HCEC 1CT (cell line): ENCODE measurements at places on chromosomes 1 and 21.
A peak's percentile ranks its signal among the peaks of the same experiment; 100 is the strongest.

DNA sequence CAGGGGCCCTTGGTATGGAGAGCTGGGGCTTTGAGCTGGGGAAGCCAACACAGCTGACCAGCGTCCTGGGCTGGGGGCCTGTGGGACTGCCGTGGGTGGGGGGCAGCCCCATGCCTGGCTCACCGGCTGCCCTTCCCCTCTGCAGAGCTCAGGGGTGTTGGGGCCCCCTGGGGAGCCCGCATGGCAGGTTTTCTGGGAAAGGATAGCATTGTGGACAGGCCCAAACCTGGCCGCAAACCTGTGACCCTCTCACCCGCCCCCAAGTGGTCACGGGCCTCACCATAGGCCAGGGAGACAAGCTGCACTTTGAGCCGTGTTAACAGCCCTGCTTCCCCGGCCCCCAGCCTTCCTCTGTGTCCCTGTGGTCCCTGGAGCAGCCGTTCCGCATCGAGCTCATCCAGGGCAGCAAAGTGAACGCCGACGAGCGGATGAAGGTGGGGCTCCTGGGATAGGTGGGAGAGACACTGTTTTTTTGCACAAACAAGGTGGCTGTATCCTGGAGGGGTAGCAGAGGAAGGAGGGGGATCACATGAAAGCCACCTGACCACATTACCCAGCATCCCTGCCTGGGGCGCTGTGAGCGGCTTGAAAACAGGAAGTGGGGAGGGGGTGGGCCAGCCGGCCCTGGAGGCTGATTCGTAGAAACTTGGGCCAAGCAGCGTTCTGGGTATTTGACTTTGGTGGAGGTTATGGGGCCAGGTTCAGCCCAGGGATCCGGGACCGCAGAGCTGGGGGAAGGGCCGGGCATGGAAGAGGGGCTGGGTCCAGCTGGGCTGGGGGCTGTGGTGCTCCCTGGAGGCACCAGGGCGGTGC, 65.9 kb downstream of the PIK3CD start:
- DNase-seq = no peak

DNA sequence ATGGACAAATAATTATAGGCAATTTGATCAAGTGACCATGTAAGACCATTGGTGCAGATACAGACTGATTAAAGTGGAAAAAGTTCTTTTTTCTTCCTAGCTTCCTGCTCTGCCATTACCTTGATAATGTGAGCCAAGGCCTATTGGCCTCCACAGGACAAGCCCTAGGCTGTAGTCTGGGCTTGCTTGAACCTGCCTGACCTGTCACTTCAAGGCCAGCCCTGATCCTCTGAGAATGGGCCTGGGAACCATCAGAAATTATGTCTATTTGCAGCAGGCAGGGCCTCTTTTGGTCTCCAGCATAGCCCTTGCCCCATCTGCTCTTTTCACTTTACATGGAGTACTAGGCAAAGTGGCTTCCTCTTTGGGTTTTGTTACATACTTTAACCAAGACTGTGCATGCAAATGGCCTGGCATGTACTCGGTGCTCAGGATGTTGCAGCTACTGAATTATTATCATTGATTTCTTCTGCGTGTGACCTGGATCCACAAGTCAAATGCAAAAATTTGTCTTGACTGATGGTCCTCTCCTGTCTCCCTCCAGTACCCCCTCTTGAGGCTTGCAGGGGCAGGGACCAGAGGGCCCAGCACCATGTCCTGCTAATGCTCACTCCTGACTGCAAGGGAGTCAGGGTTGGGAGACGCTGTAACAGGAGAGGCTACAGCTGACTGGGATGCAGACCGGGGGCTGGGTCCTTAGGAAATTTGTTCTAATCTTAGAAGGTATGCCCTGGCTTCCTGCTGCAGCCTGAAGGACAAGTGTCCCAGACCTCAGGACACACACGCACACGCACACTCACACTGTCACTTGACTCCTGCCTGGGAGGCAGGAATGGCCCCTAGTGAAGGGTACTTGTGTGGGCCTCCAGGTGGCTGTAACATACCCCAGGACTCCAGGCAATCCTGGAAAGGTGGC, 39.4 kb downstream of the RCSD1 start:
- no peak for DNase-seq

- DNase-seq = no peak
These were observed 12.8 kb upstream of the GALNT2 start for GRCh38 chr1:230054092-230054749.

DNA sequence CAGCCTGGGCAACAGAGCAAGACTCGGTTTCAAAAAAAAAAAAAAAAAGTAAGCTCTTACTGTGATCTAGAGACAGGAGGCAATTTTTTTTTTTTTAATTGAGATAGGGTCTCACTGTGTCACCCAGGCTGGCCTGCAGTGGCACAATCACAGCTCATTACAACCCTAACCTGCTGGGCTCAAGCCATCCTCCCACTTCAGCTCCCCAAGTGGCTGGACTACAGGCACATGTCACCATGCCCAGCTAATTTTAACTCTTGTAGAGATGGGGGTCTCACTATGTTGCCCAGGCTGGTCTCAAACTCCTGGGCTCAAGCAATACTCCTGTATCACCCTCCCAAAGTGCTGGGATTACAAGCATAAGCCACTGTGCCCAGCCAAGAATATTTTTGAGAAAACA, 7.4 kb downstream of the RPL22 start:
- no peak for DNase-seq

- no peak for DNase-seq
These were observed 153.0 kb downstream of the GABPA start for GRCh38 chr21:25887646-25888306.

- no peak for DNase-seq
These were observed 15.9 kb upstream of the IFNAR1 start for GRCh38 chr21:33308586-33309490.

DNA sequence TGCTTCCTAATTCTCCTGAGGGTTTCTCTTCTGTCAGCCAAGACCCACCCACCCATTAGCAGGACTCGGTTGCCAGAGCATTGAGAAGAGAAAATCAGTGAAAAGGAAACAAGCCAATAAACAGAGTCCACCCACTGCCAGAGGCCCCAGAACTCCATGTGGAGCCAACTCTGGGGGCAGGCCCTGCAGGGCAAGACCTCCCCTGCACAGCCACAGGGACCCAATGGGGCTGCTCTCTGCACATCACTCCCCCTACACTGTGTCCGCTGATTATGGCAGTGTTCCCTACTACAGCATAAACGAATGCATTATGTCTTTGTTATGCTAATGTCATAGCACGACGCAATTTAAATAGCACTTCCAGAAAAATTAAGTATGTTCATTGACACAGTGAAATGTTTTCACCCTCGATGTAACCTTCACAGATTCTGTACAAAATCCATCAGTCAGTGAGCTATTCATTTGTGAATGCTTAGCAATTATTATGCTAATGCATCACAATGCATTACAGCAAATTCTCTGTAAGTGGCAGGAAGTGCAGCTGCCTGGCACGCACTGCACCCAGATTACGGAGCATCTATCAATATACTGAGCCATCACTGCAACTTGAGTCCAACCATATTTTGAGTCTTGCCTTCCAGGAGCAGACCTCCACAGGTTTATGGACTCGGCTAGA, 56.4 kb downstream of the GRIK3 start:
- no peak for DNase-seq

- no peak for DNase-seq
These were observed 532.6 kb downstream of the KCNT2 start for GRCh38 chr1:196075621-196076020.

DNA sequence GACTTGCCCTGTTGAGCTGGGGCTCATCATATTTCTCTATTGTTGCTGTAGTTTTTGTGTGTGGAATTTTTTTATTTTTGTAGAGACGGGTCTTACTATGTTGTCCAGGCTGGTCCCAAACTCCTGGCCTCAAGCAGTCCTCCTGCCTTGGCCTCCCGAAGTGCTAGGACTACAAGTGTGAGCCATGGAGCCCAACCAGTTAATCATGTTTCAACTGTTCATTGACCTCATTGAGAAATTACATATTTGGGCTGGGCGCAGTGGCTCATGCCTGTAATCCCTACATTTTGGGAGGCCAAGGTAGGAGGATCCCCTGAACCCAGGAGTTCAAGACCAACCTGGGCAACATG, 9.2 kb upstream of the PKNOX1 start:
- no peak for DNase-seq

DNA sequence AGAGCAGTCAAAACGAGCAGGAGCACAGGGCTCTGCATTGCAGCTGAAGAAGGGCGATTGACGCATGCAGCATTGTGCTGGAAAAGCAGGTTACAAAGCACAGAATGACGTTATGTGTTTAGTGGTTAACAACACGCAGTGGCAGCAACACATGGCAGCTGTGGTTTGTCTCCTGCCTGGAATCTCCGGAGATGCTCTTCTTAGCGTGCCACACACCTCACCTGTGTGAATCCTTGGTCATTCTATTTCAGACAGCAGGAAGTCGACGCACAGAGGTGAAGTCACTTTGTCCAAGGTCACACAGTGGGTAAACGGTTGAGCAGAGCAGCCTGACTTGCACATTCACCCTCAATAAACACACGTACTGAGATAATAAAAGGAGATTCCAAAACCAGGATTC, 14.7 kb downstream of the OBSCN start:
- no peak for DNase-seq

DNA sequence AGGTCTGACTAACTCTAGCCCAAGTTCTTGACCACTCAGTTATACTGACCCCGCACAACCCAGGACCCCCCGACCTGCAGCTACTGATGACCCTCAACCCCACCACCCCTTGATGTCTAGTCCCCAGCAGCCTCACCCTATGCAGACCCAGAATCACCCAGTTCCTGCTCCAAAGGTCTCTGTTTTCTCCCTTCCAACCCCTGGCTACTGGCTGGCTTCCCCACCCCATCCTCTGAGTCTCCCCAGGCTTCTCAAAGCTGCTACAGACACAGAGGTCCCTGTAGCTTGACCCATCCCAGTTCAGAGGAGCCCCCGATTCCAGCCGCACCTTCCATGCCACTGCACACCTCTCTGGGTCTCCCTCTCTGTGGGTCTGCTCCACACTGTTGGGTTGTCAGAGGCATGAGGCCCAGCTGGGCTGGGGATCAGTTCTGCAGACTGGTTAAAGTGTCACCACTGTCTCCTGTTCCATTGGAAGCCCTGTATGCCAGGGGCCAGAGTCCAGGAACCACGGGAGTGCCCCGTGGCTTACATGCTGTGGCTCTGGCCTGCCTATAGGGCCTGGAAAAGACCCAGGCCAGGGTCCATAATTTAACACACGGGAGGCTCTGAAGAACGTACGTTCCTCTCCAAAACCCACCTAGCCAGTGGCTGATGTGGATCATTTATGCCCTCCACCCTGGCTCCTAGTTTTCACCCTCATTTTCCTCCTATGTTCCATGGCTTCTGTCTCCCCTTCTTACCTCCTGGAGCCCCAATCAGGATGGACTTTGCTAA, 497 bp downstream of the PKLR start:
- DNase-seq = no peak

DNA sequence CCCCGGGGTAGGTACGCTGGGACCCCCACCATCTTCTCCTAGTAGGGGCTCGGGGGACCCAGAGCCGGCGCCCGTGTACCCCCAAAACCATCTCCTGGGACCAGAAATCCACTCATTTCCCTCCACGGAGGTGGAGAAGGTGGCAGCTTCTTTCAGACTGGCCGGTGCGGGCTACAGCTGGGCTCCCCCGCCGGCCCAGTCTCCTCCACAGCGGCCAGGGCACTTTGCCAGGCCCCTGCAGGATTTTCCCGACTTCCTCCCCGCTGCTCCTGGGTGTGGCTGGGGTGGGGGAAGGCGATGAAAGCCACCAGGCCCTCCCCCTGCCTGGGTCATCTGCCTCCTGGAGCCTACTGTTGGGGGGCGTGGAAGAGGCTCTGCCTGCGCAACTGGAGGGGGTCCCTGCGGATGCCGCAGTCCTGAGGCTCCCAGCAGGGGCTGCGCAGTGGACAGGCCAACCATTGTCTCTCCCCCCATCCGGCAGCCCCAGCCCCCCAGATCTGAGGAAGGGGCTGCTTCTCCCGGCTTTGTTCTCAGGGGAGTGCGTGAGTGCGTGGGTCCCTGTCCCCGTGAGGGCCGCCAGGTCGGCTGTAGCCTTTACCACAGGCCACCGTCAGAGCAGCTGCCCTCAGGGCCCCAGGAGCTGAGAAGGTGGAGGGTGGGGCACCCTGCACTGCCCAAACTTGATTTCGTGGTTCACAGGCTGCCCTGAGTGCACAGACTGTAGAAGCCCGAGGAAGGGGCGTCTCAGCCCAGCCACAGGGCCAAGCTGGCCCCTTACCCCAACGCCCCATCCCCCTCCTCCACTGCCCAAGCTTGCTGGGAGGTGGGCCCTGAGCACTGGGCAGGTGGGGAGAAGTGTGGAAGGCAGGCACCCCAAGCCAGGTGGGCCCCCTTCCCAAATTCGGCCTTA, 1.3 kb downstream of the AGRN start:
- peak; percentile 69 for DNase-seq

GRCh38 chr1:11482701-11483479, 3.9 kb downstream of the DISP3 start:
- no peak for DNase-seq

DNA sequence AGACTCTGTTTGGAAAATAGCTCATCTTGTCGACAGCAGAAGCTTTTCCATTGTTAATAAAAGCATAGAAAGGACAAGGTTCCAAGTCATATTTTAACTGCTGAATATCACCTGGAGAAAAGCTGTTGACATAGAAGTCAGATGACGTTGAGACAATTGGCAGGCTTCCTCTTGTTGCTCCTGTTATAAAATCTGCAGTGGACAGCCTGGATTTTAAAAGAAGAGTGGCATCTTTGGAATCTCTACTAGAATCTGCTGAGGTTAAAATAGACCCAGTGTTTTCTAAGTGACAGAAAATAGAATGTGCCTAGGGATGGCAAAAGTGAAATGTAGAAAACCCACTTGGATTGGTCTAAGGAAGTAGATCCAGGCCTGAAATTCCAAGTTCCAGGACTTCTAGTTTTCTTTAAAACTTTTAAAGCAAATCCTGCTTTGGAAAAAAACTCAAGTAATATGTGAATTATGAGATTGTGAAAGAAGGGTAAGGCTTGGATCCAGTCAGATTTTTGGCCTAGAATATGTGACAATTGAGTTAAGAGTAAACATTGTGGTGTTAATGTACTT, 53.6 kb upstream of the NEXN start:
- DNase-seq = peak; percentile 68

DNA sequence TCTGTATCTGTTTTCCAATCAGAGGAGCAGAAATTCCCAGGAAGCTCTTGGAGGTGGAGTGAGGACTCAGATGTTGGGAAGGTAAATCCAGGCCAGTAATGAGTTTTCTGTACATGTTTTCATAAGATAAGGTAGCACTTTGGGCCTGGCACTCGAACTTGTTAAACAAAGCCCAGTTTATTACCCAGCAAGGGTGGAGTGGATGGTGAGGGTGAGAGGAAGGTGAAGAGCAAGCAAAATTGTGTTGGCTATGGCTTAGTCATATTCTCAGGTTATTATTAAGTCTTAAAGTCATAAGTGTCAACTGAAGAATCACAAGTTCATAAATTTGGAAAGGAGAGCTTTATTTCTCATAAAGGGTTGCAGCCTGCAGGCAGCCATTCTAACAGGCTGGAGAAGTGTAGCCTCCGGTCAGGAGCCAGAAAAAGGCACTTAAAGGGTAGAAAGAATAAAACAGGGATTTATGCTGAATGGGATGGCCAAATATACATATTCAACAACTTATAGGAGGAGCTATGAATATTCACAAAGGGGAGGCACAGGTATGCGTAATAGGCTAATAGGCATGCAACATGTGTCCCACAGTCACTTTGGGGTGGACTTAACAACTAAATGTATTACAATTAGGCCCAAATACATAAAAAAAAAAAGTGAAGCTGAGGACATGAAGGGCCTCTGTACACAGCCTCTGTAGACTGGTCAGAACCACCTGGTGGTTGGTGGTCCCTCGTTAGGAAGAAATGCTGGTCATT, 523.9 kb downstream of the LMO4 start:
- DNase-seq = no peak
